Hypothalamus (tissue), 51 donors: ENCODE measurements at places on chromosomes 12 and 14.

DNA sequence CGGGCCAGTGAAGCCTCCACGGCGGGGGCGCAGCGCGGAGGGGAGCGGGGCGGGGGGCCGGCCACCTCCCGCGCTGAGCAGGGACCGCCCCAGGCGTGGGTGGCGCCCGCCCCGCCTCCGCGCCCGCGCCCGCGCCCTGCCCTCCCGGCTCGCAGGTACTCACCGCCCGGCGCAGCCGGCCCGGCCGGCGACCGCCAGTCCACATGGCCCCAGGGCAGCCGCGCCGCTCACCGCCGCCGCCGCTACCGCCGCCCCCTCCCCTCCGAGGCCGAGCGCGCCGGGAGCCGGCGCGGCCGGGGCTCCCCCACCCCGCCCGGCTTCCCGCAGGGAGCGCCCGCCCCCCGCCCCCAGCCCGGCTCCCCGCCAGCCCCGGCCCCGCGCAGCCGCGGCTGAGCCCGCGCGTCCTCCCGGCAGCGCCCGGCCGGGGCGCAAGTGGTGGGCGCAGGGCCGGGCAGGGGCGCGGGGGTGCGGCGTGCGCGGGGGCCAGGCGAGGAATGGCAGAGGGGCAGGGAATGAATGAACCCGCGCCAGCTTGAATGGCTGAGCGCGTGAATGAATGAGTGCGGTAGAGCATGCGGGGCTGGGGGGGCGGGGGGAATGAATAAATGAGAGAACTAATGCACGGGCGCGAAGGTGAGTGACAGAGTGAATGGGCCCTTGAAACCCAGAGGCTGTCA lies at the start of gene BEGAIN:
Gene BEGAIN, minus strand, starts transcription at position 332 of the 677 bp plus-strand sequence. Its CDS starts 127 bp downstream, at position 205.
- no peak for DNase-seq

DNA sequence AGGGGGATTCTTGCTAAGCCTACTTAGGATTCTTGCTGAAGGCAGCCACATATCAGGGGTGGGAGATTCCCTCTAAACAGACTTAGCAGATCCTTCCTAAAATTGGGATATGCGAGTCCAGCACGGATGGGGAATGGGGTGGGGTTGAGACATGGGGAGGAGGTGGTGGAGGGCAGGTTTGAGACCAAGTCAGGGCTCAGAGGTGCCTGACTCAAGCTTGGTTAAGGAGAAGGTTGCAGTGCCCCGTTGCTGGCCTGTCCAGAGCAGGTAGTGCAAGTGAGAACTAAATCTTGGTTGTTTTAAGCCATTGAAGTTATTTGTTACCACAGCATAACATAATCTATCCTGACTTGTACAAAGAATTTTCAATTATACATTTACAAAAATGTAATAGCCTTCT lies 359.7 kb downstream of the AACS start:
- DNase-seq = no peak

DNA sequence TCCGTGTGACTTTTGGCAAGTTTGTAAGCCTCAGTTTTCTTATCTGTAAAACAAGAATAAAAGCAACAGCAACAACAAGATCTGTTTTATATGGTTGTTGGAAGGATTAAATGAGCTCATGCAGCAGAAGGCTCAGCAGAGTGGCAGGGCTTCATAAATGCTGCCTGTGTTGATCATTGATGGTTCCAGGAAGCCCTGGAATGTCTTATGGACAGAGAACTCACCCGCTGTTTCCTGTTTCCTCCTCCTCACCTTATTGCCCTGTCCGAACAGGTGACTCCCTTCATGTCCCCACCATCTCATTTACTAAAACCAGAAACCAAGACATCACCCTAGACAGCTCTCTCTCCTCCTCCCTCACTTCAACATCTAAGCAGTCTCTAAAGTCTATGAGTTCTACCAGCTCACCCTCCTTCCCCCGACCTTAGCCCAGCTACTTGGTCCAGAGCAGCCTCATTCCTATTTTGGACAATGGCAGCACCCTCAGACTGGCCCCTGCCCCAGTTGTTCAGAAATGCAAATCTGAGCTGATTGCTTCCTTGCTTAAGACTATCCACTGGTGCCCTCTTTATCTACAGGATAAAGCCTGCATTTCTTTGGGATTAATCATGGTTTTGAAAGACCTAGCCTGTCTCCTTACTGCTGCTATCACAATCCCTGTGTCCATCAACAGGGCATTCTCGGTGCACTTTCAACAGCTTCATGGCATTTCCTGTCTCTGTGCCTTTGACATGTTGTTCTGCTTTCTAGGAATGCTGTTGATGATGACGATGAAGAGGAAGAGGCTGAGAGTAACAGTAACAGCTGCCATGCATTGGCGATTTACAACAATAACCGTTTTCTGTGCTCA lies 21.4 kb upstream of the GSG1 start:
- no peak for DNase-seq

DNA sequence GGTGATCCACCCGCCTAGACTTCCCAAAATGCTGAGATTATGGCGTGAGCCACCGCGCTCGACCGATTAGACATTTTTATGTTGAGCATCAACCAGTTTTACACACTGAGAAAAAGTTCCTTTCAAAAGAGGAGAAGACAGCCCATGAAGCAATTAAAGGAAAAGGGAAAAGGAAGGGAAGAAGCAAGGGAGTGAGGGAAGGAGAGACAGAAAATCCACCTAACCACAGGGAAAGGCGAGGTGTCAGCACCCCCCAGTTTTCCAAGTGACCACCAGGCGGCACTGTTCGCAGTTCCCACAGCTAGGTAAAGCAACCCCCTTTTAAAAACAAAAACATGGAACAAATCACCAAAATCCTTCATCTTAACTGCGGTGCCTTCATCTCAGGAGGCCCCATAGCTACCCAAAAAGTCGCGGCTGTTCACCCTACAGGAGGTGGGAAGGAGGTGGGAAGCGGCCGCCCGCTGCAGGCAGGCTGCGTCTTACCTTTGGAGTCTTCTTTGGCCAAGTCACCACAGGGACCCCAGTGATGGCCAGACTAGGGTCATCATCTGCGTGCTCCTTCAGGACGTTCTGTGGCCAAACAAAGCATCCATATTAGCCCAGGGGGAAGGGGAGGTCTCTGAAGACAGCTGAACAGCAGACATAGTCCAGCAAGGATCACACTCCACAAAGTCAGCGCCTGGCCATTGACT lies 86.6 kb downstream of the KDM2B start:
- peak; percentile 7 for DNase-seq

GRCh38 chr14:90447720-90448497 lies 51.1 kb downstream of the CALM1 start:
- DNase-seq = no peak

DNA sequence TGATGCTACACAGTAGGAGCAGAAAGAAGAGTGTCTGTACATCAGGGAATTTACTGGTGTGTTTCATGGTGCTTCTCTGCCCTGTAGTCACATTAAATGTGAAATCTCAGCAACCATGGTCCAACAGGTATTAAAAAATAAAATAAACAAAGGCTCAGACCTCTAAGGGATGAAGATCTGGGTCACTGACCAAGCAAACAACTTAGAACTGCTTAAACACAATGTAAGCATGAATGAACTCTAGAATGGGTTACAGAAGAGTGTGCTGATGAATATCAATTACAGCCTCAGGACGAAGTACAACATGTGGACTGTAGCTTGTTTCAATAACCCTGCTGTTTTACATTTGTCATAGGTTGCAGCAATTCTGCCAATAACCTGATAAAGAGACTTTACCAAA lies 47.4 kb downstream of the SLC35F4 start:
- no peak for DNase-seq

- DNase-seq = no peak
Observed at GRCh38 chr12:64991121-64991611, 129.9 kb downstream of the WIF1 start.

GRCh38 chr12:93679308-93679925 lies 2.2 kb downstream of the CRADD start:
- DNase-seq = no peak

- DNase-seq = no peak
Observed at GRCh38 chr12:24821691-24822090, 127.2 kb downstream of the BCAT1 start.

DNA sequence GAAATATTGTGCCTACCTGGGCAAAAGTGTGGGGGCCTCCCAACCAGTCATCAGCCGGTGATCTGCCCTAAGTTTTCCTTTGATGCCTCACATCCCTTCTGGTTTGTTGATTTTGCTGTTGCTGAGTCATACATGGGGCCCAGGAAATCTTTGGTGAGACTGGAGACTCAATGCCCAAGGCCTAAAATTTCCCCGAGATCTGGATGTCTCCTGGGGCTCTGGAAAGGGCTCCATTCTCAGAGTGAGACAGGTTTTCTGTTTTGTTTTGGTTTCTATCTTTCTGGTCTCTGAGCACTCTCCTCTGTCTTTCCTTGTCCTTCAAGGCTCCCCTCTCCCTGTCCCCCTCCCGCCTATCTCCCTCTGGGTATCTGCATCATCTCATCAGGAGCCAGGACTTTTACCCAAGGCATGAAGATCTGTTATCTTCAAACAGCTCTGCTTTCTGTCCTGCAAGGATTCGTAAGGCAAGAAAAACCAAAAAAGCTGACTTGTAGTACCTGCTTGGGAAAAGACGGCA lies 152.8 kb upstream of the MAX start:
- no peak for DNase-seq

GRCh38 chr14:89256283-89256682 lies 160.8 kb downstream of the FOXN3 start:
- no peak for DNase-seq

GRCh38 chr12:100128512-100128908 lies 14.2 kb downstream of the BLTP3B start:
- DNase-seq = peak; percentile 5

- no peak for DNase-seq
Observed at GRCh38 chr12:109239691-109240090, 69.4 kb downstream of the FOXN4 start.

DNA sequence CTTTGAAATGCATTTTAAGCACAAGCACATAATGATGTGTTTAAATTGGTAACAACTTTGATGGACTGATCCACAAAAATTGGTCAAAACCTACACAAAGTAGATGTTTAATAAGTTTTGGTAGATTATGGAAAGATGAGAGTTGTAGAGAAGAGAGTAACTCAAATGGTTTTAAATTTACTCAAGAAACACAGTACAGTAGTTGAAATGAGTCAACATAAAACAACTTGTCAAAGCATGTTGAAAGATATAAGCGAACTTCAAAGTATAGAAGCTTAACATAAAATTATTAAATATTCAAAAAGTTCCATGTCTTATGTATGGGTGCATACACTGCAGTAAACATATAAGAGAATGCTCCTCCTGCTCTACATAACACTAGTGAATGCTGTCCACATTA lies 49.4 kb downstream of the KITLG start:
- DNase-seq = no peak

DNA sequence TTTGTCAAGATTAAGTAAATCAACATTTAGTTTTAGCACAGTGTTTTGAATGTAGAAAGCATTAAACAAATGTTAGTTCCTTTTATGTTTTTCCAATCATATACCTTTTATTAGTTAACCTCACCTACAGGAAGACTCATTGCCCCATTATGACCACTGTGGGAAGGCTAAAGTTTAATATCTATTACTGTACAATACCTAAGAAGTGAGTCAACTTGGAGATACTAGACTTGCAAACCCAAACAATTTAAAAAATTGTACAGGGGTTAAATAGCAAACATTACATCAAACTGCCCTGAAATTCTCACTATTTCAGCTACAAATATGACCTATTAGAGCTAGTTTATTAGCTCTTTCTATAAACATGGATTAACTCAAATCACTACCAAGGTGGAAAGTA lies 8.6 kb upstream of the G2E3 start:
- DNase-seq = no peak

- no peak for DNase-seq
Observed at GRCh38 chr14:101933209-101933608, 31.2 kb upstream of the DYNC1H1 start.

DNA sequence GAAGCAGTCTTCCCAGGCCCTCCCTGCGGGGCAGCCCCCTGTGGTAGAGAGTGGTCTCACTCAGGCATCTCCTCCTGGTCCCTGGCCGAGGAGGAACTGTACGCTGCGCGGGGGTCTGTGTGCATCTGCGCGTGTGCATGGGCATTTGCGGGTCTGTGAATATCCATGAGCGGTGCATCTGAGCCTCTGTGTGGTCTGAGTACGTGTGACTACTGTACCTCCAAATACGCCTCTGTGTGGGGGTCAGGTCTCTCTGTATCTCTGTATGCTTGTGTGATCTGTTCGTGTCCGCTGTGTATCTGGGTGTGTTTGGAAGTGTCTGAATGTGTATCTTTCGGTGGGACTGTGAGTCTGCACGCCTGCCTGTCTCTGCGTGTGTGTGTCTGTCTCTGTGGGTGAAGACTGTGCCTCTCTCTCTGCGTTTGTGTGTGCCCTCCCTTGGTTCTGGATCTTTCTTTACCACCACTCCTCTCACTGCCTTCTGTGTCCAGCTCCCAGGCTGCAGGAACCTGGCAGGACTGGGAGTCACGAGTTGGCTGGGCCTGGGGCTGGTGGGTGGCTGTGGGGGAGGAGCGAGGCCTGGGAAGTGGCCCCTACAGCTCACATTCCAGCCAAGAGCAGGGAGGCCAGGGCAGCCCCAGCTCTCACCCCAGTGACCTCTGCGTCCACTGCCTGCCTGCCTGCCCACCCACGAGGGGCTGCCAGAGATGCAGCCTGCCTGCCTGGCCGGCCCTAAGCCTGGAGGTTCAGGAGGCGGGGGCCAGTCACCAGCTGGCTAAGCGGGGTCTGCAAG lies 1.1 kb upstream of the PGF start:
- DNase-seq = peak; percentile 10

DNA sequence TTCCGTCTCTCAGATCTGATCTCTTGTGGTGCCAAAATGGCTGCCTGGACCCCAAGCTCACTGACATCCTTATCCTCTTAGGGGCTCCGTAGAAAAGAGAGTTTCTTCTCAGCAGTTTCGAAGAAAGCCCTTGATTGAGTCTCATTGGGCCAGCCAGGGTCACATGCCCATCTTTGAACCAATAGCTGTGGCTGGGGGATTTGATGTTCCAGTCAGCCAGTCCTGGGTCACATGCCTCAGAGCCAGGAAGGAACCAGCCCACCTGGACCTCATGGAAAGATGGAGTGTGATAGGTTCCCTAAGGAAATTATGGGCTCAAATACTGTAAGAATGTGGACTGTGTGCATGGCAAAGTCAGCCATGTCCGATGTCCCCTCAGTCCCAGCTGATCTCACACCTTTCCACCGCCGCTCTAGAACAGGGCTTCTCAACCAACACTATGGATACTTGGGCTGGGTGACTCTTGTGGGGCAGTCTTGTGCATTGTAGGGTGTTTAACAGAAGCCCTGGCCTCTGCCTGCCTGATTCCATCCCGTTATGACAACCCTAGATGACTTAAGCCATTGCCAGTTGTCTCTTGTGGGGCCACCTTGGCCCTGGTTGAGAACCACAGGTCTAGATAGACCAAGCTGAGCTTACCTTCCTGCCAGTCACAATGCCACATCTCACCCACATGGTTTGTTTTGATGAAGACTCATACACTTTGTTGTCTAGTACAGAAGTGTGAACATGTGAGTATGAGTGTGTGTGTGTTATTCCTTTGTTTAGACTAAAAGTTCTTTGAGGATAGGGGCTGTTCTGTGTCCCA lies 163.9 kb downstream of the ADGRD1 start:
- no peak for DNase-seq

- no peak for DNase-seq
Observed at GRCh38 chr14:41586237-41586636, 20.4 kb upstream of the LRFN5 start.

- no peak for DNase-seq
Observed at GRCh38 chr12:27319848-27320247, 12.8 kb upstream of the BMAL2 start.
